CD4-positive, alpha-beta T cell treated with Interleukin-10 for 1 hour (primary cell): ENCODE measurements at places on chromosomes 6 and 20.

DNA sequence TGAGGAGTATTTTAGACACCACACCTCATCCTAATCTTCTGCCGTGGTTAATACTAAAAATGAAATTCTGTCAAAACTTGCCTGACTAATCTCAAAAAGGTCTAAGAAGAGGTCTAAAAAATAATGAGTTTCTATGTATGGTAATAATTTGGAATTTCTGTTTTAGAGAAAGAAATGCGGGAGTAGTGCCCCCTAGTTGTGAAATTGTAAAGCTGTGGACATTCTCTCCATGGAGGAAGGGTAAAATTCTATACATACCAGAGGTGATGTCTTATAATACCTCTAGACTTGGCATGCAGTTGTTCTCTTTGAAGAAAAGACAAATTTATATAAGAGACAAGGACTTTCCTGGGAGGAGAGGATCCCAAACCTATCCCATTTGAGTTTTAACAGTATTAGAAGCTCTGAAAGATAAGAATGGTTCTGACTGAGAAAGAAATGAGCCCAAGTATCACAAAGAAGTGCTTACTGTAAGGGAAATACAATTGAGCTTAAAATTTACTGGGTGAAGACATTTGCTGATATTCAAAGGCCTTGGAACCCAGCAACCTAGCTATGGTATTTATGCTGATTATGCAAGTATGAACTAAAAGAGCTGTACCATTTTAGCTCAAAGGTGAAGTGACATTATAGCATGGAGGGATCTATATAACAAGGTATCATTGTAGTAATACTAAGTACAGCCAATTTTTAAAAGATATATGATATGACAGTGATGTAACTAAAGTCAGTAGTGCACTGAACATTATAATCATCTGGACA, 5.1 kb upstream of the EPHA7 start:
- DNase-seq: no peak

- DNase-seq: no peak
Measured at GRCh38 chr6:119799596-119800509, 450.3 kb upstream of the MAN1A1 start.

DNA sequence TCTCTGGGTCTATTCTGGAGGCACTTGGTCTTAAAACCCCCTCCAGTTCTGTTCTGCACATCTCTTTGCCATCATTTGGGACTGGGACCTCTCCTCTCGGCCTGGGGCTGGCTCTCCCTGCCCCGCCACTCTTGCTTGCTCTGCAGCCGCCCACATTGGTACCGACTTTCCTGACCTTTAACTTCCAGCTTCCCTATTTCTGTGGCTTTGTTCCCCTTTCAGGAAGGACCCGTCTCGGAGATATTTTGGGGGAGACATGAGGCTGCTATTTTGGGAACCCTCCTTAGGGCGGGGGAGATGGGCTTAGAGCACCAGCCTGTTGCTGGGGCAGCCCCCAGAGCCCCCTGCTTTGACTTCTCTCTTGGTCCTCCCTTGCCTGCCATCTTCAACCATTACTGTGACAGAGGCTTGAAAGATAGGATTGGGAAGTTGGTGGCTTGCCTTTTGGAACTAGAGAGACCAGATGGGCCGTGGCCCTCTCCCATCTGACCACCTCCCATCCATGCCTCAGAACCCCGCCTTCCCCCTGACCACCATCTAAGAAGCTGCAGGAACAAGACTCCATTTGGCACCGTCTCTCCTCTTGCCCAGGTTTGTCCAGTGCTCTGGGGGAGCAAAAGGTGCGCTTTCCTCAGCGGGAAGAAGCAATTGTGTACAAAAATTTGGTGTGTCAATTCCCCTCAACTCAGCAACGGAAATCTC, 914 bp downstream of the TREM2 start:
- DNase-seq: no peak

- DNase-seq: no peak
Measured at GRCh38 chr20:52402514-52402913, 210.9 kb upstream of the ZFP64 start.

GRCh38 chr6:110781522-110782214, 33.6 kb downstream of the CDK19 start:
- DNase-seq: no peak

DNA sequence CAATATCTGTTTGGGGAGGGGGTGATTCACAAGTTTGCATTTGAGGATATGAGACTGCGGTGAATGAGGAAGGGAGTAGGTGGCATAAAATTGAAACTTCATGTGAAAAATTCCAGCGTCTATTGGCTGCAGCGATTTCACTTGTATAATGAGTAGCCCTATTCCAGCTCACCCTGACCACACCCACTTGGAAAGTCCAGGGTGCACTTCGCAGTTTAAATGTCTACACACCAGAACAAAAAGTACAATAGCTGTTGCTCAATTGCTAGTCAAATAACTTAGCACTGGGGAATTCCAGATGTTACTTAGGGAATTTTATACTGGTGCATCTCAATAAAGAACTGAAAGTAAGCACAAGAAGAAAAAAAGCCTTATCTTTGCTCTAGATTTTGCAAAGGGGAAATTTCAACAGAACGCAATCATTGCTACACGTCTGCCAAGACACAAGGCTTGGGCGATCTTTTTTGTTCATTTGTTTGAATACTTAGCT, 6.3 kb downstream of the TNFAIP3 start:
- peak; percentile 88 for DNase-seq

- no peak for DNase-seq
Measured at GRCh38 chr6:53526000-53526399, 18.9 kb downstream of the GCLC start.

DNA sequence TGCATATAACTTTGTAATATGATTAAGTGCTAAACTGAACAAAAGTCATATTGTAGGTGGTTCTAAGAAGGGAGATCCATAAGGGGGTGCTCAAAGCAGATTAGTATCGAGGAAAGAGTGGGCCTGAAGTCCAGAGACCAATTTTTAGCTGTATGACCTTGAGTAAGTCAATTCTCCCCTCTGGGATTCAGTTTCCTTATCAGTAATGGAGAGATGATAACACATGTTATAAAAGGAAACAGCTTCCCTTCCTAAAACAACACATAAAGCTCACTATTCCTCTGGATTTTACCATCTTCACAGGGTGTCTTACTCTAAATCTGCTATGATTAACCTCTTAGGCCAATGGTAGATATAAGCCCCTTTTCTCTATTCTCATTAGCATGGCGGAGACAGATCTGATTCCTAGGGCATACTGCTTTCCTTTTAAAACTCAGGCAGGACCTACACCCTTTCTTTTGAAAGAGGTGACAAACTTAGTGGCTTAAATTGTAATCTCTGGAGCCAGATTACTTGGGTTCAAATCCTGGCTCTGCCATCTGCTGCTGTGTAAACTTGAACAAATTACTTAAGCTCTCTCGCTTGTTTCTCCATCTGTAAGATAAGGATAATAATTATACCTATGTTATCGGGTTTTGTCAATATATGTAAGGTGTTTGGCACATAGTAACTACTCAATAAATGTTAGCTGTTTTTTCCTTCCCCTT, 39.5 kb downstream of the ACSS2 start:
- no peak for DNase-seq

DNA sequence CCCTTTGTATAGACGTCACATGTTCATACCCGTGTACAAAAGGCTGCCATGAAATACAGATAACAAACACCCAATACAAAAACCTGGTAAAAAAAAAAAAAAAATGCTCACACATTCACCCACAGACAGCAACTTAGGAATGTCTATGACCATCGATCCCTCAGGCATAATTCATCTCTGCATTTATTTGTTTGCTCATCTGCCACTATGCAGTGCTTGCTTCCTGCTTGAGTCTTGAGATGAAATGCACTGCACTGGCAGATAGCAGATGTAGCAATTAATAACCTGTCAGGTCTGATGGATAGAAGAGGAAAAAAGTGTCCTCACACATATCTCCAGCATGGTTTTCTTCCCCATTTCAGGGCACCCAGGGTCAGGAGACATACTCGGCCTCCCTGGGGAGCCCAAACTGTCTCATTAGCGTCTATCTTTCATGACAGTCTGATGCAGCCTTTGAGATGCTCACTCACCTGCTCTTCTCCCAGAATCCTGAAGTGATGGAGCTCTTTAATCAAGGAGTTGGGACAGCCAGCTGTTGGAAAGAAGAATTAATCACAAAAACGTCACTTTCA, 295.1 kb upstream of the AGPAT4 start:
- DNase-seq: no peak

DNA sequence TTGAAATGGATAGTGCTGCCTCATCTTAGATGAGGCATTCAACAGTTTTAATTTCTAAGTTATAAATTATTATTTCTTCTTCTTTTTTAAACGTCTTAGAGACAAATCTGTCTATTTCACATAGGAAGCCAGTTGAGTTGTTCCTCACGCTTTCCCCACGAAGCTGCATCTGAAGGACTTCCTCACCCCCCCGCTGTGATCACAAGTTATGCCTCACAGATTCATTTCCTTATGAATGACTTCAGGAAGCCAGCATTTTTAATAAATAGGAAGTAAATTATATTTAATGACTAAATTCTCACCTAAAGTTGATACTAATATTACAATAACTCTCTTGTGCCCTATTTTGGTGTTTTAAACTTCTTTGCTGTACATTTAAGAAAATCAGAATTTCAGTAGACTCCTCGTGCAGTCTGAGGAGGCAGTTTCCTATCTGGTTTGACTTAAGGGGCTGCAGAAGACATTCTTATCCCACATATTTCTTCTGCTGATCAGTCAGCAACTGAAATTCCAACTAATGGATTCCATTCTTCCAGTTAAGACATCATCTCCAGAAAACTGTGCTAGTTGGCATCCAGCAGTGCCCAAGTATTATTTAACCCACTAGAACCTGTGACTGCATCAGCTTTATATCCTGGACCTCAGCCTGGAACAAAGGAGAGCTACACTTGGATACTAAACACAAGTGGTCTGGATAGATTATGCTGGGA, 182.7 kb upstream of the CCN2 start:
- no peak for DNase-seq

DNA sequence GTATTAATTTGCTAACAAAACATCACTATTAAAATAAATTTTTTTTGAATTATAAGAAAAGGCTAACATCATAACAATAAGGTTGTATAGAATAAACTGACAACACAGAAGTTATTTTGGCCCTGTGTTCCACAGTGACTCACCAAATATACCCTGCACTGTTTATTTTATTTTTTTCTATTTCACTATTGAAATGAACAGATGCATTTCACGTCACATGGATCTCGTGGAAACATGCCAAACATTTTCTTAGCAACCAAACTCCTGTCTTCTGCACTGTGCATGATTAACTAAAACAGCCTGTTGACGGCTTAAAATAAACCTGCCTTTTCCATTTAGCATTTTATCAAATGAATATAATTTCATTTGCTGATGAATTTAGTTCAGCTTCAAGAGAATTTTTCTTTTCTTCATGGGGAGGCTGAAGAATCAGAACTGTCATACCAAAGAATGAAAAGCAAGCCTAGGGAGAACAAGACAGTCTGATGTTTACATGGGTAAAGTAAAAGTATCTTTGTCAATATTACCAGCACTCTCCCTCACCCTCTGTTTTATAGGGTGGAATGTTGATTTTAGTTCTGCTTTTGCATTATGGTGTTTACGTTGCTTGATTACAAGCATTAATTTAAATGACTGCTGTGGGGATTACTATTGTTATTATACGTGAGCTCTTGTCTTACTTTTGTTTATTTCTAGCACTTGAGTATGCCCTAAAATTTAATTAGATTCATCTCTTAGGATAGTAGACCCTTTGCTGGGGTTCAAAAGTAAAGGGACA, 115.3 kb downstream of the LCA5 start:
- DNase-seq: no peak

DNA sequence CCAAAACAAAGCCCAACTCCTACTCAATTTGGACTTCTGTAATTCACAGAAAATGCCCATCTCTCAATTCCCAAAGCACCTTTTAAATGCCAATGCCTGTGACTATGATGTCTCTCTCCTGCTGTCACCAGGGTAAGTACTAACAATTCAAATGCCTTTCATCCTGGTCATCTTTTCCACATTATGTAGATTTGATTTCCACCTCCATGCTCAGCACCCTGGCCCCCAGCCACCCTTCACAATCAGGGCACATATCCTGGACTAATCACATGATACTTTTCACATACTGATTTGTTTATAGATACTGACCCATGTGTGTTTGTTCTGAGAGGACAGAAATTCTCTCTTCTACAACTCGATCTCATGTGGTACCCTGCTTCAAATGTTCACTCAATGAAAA, 236.3 kb downstream of the PTPRK start:
- DNase-seq: no peak

GRCh38 chr6:104940238-104940892, 16.5 kb upstream of the LIN28B start:
- DNase-seq: no peak

DNA sequence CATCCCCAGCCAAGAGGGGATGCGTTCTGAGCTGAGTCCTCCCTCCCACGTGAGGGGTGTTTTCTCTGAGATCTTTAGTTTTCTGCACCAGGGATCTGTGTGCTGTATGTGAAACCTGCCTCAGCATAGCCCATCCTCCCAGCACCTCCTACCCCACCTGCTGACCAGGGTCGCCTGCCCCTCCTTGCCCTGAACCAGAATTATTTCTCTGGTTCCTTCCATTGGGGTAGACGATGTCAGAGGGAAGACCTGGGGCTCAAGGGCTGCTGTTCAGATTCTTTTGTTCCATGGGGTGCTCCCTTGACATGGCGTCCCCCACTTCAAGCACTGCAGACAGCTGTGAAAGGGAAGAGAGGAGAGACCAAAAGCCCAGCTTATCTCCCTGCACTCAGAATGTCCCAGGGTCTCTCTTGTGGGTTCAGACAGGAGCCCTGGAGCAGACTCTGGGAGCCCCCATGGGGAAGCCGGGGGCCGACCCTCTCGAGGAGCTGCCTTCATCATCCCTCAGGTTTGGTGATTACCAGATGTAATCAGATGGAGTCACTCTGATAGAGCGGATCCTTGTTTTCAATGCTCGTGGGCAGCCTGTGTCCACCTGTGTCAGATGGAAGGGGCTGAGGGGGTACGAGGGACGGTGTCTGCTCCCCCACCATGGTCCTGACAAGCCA, 74.3 kb downstream of the ERMARD start:
- DNase-seq: no peak

GRCh38 chr20:19438488-19438887, 226.0 kb downstream of the SLC24A3 start:
- no peak for DNase-seq

GRCh38 chr20:34084227-34084923, 27.7 kb downstream of the EIF2S2 start:
- no peak for DNase-seq

- no peak for DNase-seq
Measured at GRCh38 chr20:23253524-23253923, 97.1 kb upstream of the NXT1 start.

GRCh38 chr6:109453594-109454495, 1.7 kb downstream of the MICAL1 start:
- DNase-seq: no peak

- DNase-seq: no peak
Measured at GRCh38 chr6:33604941-33605854, 15.9 kb upstream of the ITPR3 start.
